NCI-H1048 (cell line): ENCODE measurements at places on chromosomes 3 and 15.

GRCh38 chr3:188353426-188353825, 199.5 kb downstream of the LPP start:
- DNase-seq = no peak

GRCh38 chr15:42344763-42345162, 14.5 kb upstream of the CAPN3 start:
- no peak for DNase-seq

- no peak for DNase-seq
Measured at GRCh38 chr3:65745306-65745705, 293.4 kb downstream of the MAGI1 start.

DNA sequence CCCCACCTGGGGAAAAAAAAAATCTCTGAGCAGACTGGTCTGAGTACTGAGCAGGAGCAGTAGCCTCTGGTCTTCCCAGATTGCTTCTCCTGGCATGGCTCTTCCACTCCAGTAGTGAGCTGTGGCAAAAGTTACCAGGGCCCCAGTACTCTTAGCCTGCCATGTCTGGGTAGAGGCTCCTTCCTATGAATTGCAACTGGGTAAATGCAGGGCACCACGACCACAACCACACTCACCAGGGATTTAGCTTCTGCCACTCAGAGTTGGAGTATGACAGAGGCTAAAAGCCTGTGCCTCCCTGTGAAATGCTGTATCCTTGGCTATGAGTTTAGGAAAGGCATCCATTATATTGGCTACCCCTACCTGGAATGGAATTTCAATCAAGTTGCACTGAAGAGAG, 67.9 kb upstream of the CCDC54 start:
- no peak for DNase-seq

- no peak for DNase-seq
Measured at GRCh38 chr3:105821433-105821832, 47.4 kb downstream of the CBLB start.

GRCh38 chr3:151085889-151086483, 522 bp downstream of the MED12L start:
- DNase-seq = no peak

DNA sequence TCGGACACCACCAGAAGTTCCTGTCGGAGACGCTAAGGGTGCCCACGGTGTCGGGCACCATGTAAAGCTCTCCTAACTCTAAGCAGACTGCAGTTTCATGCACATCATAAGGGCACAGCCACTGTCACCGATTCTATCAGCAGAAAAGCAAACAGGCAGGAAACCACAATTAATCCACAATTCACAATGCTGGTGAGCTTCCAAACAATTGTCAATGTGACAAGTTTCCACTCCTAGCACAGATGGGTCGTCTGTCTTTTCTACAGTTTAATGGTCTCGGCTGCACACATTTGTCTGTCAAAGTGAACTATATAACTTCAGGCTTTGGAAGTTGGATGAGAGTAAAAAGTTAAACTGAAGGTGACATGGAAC, 8.8 kb upstream of the OCA2 start:
- no peak for DNase-seq

DNA sequence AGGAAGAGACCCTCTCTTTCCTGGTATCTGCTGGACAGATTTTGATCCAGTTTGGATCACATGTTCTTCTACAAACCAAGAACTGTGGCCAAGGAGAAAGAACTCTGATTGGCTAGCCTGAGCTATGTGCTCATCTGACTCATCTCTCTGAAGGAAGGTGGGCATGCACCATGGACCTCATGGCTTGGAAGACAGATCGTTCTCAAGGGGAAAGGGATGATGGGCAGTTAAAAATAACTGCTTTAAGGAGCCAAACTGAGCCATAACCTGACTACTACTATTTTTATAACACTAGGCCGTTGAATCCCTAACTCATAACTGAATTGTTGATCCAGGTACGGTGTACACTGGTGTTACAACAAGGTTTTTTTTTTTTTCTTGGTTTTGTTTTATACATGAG, 112.4 kb downstream of the B3GALNT1 start:
- DNase-seq = no peak

DNA sequence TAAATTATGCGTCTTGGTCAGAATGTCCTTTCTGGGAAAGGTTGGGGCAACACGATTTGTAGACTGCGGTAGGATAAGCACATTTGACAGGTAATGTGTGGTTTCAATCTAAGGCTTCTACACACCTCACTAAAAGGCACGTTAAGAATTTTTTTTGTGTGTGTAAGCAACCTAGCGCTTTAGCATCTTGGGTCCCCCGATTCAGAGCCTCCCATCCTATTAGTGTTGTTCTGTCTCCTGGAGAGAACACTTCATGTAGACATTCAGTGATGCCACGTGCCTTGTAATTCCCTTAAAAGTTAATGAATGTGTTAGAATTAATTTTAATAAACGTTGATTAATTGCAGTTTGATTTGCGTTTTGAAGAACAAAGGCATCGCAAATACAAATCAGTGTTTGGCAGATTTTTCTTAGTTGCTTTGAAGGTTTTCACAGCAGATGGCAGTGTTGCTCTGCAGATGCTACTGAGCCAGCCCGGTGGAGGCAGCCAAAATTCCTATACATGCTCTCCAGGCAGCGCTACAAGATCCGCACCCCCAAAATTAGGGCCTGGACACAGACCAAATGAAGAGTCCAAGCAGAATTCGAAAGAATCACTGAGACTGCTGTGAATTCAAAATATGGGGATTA, 63.5 kb downstream of the OTOL1 start:
- DNase-seq = peak; percentile 43

DNA sequence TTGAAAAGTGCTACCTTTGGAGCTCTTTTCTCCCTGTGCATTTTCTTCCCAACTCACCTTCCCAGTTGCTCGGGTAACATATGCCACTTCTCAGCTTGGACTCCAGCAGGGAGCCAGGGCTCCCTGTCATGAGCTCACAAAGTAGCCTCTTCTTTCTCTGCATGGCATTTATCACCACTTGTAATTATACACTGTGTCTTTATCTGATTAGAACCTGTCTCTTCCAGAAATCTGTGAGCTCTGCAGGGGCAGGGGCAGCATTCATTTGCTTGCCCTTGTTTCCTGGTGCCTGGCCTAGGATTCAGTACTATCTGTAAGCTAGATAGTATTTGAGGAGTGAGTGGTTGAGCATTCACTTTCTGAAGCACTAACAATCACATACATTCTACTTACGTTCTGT, 100.9 kb downstream of the CLSTN2 start:
- DNase-seq = no peak

DNA sequence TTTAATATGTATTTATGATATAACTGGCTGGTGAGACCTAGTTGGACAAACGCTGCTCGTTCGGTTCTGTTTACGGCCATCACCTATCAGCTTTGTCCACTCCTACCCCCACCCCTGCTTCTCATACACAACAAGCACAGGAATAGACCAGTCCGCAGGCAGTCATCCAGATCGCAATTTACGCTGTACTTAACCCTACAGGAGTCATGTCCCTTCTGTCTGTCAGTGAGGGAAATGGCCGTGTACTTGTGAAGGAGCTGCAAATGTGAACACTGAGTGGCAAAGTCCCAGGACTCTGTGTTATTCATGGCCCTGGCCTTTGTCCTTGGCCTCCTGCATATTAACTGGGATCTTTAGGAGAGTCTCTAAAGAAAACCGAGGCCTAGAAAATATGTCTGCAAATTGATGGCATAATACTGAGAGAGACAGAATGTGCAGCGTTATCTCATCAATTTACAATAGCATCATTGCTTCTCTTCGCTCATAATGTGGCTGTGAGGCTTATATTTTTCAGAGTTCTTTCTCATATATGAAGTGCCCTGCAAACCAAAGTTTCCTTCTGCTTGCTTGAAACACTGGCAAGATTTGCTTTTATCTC, 7.2 kb upstream of the ABHD10 start:
- no peak for DNase-seq
